ENCODE measurements at places on chromosomes 4 and X.

DNA sequence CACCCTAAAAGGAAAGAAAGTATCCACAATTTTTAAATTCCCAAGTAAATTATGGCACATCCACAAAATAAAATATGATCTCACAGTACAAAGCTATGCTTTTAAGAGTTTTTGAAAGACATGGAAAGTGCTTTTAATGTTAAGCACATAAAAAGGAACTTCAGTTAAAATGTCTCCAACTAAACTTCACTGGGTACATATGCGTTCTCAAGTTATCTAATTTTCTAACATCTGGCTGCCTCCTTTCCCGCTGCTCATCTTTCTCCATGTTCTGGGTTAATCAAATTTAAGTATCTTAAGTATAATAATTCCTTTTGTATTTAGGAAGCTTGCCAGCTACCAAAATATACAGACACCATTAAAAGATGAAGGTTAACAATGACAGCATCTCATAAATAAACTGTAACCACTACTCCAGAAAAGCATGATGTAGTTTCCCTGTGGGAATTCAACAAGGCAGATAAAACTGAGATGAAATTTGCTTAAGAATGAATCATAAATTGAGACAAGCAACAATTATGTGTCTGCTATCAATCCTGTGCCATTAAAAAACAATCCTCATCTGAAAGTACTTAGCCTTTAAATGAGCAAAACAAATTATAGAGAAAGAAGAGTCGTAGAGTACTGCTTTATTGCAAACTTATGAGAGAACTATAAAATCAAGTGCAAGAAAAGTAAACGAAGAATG, 25.1 kb downstream of the PRSS12 start:
- peak; percentile 51 for DNase-seq

- DNase-seq = peak; percentile 54
Measured at GRCh38 chrX:51641421-51642021, 22.8 kb upstream of the CENPVL3 start.

DNA sequence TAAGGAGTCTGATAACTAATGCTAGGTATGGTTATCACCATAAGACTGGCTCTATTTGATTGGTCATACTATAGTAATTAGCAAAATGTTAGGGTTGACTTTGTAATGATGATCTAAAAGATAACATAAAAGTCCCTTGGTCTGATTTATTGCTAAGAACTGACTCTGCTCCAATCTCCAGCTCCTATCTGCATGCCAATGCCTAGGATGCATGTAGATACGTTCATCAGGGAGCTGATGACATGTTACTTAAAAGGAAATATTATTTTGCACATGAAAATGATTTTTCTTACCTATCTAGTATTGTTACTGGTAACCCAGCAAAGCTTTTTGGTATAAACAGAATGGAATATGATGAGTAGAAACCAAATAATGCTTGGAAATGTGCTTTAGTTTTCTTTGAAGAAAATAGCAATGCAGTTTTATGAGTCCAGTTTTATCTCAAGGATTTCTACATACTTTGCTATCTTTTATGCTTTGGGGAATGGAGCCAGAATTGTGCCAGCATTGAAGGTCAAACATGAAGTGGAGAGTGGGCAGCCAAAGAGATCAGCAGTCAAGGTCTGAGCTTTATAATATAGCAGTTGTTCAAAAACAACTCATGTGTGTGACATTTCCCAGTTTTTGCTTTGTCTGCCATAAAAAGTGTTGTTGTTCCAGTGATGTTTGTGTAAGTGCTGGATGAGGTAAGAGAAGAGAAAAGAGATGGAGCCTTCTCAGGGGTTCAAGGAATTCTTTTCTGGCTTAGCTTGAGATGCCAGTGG, 121.0 kb downstream of the ARHGAP24 start:
- DNase-seq = peak; percentile 63

DNA sequence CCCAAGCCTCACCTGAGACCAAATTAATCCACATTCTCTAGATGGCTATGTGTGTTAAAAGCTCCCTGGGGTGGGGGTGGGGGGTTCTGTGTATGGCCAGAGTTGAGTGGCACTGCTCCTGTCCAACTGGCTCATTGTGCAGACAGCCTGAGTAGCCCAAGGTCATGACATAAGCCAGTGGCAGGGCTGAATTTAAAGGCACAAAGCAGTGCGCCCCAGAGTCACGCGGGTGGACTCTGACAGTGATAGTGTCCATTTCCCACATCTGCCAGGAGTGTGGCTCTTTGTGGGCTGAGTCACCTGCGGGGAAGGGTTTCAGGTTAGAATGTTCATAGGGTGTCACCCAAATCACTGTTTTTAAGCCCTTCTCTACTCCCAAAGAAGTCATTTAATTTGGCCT, 45.4 kb downstream of the SCD5 start:
- no peak for DNase-seq

GRCh38 chrX:404656-405055, 17.9 kb upstream of the PPP2R3B start:
- DNase-seq = no peak

DNA sequence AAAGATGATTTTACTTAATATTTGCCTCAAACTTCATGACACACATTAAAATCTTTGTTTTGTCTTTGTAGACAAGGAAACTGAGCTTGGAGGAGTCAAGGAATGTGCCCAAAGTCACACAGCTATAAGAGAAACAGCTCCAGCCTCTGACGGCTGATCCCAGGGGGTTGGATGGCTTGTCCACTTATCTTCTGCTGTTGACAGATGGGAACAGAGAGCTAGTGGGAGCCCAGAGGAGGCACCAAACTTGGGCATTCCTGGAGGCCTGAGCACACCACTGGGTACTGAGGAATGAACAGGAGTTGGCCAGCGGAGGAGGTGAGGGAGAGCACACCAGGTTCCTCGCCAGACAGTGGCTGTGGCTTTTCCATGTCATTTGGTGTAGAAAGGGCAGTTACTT, 56.4 kb upstream of the GPR78 start:
- no peak for DNase-seq

DNA sequence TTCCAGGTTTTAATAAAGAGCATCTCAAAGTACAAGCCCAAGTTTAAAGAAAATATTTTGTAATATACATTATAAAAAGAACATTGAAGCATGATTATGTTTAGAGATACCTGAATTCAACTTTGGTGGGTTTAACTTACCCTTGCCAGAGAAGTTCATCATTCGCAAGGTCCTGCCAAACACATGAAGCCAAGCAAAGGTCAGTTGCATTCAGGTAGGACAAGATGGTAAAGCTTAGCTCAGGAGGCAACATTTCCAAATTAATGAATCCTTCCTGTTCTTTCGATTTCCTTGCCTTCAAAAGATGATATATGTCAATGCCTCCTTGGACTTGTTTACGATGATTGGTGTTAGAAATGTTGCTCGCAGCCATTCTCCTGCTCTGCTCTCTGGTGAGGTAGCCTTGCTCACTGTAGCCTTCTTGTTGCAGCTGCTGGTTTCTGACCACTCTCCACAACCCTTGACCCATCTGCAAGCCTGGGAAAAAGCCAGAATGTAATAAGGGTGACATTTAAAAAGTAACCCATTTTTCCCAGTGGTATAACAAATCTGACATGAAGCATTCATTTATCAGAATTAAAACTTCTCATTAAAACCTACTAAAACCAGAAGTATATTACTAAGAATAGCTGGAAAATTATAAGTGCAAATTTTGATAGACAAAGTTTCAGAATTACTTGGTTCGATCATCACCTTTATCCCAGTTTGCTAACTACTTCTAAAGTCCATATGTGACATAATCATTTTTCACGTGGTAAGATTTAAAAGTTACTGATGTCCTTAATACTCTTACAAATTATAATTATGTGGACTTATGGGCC, 20.6 kb downstream of the FBXO8 start:
- DNase-seq = peak; percentile 63

All from fibroblast of villous mesenchyme (primary cell).